ENCODE measurements at places on chromosomes 12 and 14.

GRCh38 chr14:34257505-34257904 lies 204.5 kb downstream of the SPTSSA start:
- no peak for DNase-seq

DNA sequence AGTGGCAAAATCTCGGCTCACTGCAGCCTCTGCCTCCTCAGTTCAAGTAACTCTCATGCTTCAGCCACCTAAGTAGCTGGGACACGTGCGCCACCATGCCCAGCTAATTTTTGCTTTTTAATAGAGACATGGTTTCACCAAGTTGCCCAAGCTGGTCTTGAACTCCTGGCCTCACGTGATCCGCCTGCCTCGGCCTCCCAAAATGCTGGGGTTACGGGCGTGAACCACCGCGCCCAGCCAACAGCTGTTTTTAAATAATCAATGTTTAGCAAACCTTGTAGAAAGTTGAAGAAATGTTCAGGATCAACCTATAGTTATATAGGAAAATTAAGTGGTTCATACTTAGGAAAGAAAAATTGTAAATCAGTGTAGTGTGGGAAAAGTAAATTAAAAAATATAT lies 6.0 kb upstream of the HSP90AA1 start:
- DNase-seq = no peak

DNA sequence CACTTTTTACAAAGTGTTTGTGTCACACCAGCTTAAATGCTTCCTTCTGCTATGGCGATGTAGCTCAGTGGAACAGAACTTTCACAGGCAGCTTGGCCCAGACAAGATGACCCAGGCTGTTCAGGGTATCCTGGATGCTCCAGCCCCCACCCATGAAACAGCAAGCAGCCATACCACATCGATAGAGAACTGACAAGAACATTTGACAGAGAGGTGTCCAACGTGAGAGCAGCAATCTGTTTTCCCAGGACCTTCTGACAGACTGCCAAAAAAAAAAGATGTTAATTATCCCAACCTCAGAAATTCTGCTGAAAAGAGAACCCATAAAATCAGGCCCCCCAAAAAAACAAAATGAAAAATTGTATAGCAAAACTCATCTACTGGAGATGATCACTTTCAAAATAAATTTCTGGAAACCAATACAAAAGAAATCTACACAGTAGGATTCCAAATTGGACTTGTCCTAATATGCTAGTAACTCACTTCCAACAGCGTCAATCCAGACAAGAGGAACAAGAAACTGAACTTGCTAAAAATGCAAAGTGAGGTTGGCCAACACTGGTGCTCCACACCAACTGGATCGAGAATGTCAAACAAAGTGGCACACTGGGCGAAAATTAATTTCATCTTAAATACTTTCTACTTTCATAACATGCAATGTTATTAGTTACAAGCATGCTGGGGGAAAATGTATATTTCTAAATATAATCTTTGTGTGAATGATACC lies 118.8 kb downstream of the DPF3 start:
- DNase-seq = no peak

DNA sequence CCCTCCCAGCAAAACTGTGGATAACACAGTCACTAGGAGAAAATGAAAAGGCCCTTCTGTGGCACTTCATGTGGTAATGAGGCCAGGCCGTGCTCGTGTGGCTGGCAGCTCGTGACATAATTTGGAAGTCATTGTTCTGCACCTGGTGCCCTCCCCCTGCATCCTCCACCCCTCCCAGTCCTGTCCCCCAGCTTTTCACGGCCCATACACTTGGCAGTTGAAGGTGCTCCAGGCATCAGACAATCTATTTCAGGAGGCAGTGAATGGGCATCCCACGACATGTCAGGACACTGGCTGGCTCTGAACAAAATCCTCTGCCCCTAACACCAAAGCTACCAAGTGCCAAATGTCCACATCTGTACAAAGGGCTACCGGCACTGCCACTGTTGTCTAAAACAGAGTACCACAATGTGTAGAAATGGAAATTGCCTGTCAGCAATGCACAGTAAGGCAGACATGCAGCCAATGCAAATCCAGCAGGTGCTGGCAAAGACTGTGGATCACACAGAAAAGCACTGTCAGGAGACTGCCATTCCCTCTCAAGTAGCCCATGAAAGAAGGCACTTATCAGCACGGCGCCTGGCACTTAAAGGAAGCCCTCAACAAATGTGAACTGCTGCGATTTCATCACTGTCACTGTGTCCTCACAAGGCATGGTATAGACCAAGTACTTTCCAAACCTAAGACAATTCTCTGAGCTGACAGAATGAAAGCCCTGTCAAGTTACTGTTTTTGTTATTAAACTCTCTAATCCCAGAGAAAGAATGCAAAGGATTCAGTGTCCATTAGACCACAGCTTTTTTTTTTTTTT lies 39.1 kb downstream of the CORO1C start:
- DNase-seq = no peak

DNA sequence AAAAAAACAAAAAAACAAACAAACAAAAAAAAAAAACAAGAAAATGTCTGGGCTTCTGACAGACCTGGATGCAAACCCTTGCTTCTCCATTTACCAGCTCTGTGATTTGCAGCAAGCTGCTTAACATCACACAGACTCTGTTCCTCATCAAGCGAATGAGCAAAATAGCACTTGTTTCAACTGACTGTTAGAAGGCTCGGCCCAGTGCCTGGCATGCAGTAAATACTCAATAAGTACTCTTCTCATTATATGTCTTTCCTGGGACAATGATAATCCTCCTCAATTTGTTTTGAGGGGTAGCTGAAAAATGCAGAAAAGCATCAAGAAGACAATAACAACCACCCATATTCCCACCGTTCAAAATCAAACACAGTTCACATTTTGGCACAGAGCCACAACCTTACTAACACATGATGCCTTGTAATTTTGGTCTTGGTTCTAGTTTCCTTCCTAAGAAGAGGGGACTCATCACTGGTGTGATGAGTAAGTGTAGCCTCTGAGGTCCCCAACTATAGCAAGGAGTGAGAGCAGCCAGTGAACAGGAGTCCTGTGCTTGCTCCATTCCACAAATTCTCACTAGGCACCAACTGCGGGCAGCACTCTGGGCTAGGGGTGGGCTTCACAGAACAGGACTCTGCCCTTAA lies 60.4 kb downstream of the TTC7B start:
- no peak for DNase-seq

DNA sequence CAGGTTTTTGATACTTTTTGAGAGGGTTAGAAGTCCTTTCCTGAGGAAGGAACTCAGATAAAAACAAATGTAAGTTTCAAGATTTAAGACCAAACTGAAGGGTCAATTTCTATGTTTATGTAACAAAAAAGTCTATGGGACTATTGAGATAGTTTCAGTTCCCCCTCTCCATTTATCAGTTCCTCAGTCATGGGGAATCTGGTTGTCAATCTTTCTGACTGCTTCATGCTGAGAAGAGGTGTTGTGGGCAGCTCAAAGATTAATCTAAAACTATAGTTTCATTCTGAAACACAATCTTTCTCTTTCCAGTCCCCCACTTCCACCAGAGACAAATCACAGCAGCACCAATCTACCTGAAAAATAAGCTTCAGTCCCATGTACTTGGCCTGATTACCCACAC lies 93.7 kb downstream of the KCNMB4 start:
- no peak for DNase-seq

DNA sequence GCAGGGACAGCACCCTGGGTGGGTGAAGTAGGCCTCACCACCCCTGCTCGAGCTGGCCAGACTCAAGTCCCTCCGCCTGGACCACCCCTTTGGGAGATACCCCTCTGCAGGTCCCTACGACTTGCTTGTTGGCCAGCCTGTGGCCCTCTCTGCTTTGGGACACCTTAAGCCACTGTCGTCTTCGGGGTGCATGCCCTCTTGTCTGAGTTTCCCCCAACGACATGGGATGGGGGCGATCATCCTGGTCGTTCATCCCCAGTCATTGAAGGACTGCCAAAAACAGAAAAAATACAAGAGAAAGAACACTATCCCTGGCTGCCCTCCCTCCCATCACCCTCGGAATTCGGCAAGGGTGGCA lies 151.1 kb downstream of the DPF3 start:
- DNase-seq = no peak

DNA sequence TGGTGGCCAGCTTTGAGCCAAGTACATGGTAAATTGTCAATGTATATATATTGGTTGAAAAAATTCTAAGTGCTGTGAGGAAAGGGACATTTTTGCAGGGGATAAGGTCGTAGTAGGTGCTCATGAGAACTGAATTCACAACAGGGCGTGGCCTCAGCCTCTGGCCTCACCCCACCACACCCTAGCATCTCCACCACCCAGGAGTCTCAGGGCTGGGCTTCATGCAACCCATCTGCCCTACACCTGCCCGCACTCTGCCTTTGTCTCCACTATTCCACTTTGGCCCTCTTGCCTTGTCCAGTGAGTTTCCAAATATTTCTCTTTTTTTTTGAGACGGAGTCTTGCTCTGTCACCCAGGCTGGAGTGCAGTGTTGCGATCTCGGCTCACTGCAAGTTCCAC lies 22.1 kb upstream of the AQP2 start:
- DNase-seq = no peak

- DNase-seq = no peak
Observed at GRCh38 chr12:105426766-105427165, 96.3 kb downstream of the C12orf75 start.

- no peak for DNase-seq
Observed at GRCh38 chr12:130872179-130873096, 572 bp downstream of the RAN start.

- no peak for DNase-seq
Observed at GRCh38 chr12:106224355-106224706, 23.5 kb downstream of the CKAP4 start.

GRCh38 chr12:52600941-52601481 lies at the start of gene KRT72:
Gene KRT72, minus strand, starts transcription at chr12:52601463. Its CDS starts 11 bp downstream, at chr12:52601452.
- DNase-seq = no peak

DNA sequence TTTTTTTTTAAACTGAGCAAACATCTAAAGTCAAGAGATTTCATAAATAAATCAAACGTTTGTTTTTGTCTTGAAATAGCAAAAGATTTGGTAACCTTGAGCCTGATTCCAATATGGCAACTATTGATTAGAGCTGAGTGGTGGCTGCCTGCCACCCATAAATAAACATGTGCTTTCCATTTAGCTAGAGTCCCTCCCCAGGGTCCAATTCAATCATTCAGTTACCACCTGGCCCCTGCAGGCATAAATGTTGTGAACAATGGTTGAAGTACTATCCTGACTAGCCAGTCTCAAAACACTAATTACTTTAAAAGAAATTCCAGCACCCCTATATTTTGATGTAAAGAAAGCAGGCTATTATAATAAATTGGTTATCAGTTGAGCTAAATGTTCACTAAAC lies 129.7 kb upstream of the GRIP1 start:
- no peak for DNase-seq

- no peak for DNase-seq
Observed at GRCh38 chr14:89371585-89372511, 45.2 kb downstream of the FOXN3 start.

DNA sequence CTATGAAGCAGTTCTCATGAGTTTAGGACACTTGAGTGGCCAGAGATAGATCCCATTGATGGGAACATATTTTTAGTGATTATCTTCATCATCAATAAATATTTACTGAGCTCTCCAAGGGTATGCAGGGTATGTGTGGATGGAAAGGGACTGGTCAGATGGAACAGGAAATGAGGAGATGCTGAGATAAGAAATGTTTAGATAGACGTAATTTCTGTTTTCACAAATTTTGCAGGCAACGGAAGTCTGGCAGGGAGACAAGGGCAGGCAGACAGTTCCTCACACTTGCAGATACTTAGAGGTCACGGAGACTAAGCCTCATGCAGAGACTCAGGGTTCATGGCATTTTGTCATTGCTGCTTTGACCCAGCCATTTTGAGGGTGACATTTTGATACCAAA lies 24.3 kb downstream of the BCL2L14 start:
- DNase-seq = no peak

DNA sequence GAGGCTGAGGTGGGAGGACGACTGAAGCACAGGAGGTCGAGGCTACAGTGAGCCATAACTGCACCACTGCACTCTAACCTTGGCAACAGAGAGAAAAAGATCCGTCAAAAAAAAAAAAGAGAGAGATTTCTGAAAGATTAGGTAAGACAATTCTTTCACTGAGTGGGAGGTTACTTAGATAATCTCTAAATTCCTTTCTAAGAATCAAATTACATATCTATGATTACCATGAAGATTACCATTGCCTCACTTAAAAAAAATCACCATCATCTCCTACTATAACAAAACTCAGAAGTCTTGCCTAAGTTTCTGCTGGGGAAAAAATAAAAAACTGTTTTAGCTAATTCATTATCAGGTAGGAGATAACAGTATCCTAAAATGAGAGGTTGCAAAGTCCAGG lies 366.7 kb downstream of the DUSP6 start:
- no peak for DNase-seq

DNA sequence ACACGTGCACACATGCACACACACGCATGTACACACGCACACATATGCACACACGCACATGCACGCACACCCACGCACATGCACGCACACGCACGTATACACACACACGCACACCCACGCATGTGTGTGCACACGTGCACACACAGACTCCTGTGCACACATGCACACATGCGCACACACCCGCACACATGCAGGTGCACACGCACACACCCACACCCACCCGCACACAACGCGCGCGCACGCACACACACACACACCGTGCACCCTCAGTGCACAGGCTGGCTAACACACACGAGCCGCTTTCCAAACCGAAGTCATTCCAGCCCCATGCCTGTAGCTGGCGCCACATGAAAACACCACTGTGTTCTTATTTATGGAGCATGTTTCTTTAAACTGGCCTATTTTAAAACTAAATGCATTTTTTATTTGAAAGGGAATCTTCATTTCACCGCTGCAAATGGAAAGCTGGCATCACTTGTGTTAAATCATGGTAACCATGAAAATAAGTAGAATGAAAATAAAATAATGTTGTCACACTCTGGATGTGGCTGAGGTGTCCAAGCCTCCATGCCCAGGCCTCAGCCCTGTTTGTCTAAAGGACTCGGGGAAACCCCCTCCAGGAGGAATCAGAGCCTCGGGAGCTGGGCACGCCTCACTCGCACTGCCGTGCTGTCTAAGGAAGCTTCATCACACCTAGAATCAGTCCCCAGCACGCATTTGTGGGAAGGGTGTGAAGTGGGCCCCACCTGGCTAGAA lies 45.1 kb downstream of the GALNT9 start:
- DNase-seq = no peak

DNA sequence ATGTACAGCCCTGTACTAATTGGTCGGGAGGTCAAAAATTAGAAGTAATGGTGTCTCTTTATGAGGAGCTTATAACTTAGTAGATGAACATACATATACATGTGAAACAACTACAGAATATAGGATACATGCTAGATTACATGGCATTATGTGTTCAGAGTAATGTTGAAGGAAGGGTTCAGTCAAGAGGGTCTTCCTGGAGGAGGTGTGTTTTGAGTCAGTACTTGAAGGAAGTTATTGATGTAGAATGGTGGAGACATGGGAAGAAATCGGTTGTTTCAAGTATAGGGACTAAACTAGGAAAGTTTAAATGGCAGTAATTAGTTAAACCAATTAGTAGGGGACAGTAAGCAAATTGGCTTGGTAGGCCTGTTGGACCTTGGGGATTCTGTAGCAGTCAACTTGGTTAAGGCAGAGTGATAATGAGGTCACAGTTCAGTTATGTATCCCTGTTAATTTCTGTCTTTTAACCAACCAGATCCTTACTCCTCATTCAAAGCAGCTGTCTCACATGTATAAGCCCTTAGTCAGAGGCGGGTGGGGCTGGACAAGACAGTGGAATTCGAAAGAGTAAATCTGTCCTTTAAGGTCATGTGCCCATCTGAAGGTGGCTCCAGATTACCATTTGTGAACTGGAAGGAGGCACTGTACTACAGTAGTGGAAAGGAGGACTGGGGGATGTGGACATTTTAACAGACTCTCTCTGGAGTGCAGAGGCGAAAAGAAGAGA lies 3.5 kb upstream of the ANKRD52 start:
- no peak for DNase-seq

Measured in activated gamma-delta T cell treated with anti-CD3 and anti-CD28 coated beads, Interleukin-2, amount 50 U/mL, for 16 hours (primary cell).